ENCODE measurements at places on chromosomes 2 and 18. TPM values are rescaled to one million over a fixed set of nuclear protein-coding genes. Genes with fewer than 3 reads are reported as not detected.

- no peak for DNase-seq
Measured at GRCh38 chr2:48344441-48344756, 185.6 kb upstream of the STON1 start.

DNA sequence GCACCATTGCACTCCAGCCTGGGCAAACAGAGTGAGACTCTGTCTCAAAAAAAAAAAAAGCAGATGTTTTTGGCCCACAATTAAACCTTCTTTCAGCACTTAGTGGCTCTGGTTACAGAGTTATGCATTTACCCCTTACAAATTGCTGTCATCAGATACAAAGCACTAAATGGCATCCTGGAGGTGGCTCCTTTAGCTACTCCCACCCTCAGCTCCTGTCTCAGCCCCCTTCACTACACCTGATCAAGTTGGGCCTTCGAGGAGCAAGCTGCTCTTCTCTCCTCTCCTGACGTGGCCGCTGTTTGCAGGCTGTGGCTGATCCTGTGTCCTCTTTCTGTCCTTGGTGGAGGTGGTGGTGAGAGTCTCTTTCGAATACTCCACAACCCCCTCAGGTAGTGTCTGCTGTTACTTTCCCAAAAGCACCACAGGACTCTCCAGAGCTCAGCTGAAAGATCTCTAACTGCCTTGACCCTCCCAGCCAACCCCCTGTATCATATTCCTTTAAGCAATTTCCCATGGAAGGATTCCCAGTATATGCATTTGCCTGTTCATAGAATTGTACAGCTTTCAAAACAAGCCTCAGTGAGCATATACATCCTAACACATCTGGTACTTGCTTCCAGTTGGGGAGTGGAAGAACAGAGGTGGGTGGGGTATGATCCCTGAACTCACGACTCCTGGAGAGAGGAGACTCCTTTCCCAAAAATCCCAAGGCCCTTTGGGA is 285.9 kb downstream of the CLIP4 start:
- no peak for DNase-seq

DNA sequence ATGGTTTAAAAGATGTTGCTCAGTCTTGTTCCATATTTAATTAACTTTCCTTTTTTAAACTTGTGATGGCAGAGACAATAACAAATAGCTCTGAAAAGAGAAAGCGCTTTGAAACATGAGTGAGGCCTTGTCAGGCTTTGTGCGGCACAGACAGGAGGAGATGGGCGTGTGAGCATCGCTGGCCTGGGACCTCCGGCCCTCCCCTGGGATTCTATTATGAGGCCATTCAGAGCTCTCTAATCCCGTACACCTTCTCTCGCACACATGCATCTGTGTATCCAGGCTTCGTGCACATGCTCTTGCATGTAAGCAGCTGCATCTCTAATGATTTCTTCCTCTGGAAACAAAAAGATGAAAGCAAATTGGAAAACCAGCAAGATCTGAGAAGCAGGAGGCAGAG is 313.7 kb downstream of the ZNF521 start:
- no peak for DNase-seq

DNA sequence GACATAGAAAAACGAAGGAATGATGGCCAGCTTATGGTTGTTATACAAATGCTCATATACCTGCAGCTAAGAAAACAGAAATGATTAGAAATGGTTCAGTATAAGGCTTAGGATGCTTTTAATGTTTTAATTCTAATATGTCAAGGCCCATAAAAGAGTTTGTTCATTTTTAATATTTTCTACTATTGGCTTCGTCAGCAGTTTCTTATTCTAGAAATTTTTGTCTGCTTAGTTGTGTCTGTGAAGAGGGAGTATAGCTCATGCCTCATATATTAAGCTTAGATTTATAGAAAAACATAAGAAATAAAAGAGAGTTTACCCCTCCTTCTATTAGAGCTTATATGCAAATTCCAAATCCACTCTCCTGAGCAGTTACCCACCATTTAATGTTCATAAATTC is 292.6 kb downstream of the SLC8A1 start:
- DNase-seq: no peak

DNA sequence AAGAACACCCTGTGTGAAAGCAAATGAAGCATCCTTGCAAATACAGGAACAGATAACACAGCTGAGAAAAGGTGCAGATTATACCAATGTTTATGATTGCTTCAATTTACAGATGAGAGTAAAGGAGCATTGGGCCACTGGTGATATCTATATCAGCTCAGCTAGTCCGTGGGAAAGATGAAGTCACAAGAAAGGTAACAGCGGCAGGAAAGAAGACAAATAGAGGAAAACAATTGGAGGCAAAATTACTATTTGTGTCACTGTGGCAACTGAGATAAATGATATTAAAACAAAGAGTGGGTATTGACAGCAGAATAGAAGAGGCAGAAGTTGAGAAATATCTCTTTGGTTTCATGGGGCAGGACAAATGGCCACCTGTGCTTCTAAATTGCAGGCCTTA is 121.2 kb upstream of the CAVIN2 start:
- DNase-seq: no peak

Gene FAP
- total RNA-seq: 2.7 TPM

- no peak for DNase-seq
Measured at GRCh38 chr18:22840606-22841144, 92.5 kb upstream of the RBBP8 start.

Gene VAPA
- 234 TPM for total RNA-seq

Gene MYO7B
- 0.95 TPM for total RNA-seq

Gene SERPINB11
- total RNA-seq: not detected

DNA sequence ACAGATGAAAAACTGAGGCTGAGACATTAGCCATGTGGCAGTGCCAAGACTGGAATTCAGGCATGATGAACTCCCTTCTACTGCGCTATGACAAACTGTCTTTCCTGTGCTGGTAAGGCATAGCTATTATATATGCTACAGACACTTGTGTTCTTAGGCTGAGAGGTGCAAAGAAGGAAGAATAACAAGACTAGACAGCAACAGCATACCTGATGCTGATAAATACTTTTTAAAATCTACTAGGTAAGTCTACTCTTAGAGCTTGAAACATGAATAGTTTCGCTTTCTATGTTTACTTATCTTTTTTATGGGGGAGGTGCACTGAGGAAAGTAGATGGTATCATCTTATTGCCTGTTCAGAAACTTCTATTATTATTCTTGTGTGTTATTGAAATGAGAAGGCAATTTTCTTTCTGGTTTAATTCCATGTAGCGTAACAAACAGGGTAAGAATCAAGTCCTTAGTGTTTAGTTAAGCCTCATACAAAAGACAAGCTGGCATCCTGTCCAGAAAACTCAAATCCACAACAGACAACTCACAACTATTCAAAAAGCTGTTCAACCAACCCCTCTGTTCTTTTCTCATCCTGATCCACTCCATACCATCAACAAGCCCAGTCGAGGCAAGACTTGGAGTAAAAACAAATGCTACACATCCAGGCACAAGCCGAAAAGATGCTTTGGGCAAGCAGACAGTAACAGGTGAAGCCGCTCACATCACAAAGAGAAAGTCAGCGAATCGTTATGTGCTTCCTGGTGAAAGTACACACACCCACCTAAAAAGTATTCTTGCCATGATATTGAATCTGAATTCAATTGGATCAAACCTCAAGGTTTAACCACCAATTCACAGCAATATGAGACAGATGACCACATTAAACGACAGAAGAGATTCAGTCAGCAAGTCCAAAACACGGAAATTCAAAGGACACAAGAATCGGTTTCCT is 1.5 kb downstream of the TTC32 start:
- DNase-seq: no peak

- no peak for DNase-seq
Measured at GRCh38 chr2:239337877-239338484, 62.8 kb downstream of the HDAC4 start.

GRCh38 chr2:216700088-216700567 is 4.8 kb upstream of the IGFBP5 start:
- DNase-seq: no peak

- no peak for DNase-seq
Measured at GRCh38 chr2:237281836-237282306, 132.1 kb downstream of the COL6A3 start.

- no peak for DNase-seq
Measured at GRCh38 chr2:110818767-110819481, 86.6 kb downstream of the ACOXL start.

GRCh38 chr2:120177001-120177621 is 46.1 kb downstream of the TMEM185B start:
- DNase-seq: no peak

DNA sequence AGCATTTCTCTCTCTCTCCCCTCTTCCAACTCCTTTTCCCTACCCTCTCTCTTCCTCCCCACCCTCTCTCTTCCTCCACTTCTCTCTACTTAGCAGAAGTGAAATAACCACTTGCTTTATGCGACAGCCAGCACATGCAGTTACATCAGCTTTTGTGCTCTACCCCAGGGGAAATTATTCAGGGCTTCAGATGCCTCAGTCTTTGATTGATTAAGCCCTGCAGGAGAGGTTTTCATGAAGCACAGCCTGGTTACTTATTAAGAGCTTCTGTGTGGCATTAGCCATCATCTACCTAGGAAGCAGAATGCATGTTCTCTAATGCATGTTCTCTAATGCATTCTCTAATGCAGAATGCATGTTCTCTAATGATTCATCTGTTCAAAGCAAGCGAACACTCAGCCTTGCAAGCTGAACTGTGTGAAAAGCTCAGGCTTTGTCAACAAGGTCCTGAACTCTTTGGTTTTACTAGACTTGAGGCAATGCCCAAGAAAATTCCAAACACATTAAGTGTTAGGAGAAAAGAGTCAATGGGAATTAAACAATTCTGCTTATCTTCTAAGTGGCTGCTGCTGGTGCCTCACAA is 56.1 kb downstream of the LHCGR start:
- no peak for DNase-seq

DNA sequence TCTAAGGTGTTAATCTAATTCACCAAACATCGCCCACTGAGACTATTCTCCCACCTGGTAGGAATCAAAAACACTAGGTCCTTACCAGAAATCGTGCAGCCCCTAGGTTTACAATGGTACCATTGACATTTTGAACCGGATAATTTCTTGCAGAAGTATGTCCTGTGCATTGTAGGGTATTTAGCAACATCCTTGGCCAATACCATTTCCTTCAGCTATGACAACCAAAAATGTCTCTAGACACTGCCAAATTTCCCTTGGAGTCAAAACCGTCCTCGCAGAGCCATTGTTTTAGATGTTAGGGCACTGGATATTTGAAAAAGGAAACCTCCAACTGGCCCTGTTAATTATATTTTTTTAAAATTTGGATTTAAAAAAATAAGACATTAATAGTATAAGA is 3.8 kb downstream of the VPS54 start:
- no peak for DNase-seq

DNA sequence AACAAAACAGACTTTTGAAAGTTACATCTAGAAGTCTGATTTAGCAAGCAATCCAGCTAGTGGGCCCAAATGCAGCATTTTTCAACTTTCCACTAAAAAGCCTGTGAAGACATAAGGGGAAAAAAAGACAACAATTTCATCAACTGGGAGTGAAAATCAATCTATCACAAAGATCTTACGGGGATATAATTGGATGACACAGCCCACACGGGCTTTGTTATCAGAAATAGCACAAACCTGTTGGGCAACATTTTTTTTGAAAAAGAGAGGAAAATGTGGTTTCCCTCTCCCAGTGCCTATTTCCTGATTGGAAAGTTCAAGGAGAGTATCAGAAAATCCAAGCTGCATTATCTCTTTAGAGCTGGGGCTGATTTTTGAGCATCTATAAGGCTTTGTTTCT is 132.7 kb downstream of the EVA1A start:
- no peak for DNase-seq

Gene GCKR
- 5.1 TPM for total RNA-seq

Gene MRPL53
- total RNA-seq: 77.1 TPM

Gene HRH4
- total RNA-seq: not detected

GRCh38 chr2:209864716-209865295 is 93.2 kb downstream of the UNC80 start:
- DNase-seq: no peak

- DNase-seq: no peak
Measured at GRCh38 chr2:196239622-196240587, 68.5 kb upstream of the STK17B start.

DNA sequence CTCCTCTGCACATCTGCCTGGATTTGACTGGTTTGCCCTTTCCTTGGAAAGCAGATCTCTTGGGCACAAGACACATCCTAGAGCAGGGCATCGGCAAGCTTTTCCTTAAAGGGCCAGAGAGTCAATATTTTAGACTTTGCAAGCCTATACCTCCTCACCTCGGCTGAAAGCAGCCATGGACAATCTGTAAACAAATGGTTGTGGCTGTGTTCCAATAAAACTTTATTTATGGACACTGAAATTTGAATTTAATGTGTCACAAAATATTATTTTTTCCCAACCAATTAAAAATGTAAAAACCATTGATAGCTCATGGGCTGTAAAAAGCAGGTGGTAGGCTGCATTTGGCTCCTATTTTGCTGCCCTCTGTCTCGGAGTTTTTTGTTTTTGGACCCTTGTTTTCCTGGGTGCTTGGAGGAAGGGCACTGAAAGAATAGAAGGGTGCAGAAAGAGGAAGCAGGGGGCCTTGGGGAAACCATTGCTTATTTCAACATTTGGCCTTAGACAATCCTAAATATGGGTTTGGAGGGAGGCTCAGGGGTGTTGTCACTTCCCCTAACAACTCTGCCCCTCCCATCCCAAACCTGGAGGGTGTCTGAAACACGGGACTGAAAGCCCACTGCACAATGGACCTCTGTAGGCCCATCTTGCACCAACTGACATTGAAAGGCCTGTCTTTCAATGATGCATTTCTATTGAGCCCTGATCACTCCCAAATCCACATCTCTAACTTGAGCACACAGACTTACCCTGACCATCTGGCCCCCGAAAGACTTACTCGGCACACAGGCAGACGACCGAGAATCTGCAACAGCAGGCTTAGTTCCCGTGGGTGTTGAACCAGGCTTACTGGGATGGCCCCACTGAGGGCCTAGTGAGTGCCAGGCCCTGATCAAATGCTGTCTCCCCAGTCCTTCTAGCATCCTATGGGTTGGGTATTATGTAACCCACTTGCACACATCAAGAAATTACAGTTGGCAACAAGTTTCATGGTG is 7.1 kb upstream of the ZFP36L2 start:
- DNase-seq: no peak

Gene ACTG2
- total RNA-seq: 3.8 TPM

GRCh38 chr2:1972948-1973347 is 228.6 kb upstream of the PXDN start:
- no peak for DNase-seq

DNA sequence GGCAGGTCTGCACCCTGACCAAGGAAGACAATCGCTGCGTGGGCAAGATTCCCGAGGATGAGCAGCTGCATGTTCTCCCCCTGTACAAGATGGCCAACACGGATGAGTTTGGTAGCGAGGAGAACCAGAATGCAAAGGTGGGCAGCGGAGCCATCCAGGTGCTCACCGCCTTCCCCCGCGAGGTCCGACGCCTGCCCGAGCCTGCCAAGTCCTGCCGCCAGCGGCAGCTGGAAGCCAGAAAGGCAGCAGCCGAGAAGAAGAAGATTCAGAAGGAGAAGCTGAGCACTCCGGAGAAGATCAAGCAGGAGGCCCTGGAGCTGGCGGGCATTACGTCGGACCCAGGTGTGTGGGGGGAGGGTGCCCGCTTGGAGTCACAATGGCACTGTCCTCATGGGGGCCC is 48.4 kb downstream of the BOLA3 start:
- DNase-seq: no peak

Gene STARD6
- not detected for total RNA-seq

Data from ovary (tissue), 10 donors.